Activated CD4-positive, alpha-beta T cell treated with anti-CD3 and anti-CD28 coated beads, Interleukin-2, Interleukin-6, amounts not matched to agents 100 ng/mL and 50 ng/mL, durations not matched to agents 16 hours and 8 hours (primary cell): ENCODE measurements at places on chromosomes 1 and 21.

- DNase-seq: no peak
Observed at GRCh38 chr21:41992576-41992975, 17.6 kb downstream of the ZBTB21 start.

DNA sequence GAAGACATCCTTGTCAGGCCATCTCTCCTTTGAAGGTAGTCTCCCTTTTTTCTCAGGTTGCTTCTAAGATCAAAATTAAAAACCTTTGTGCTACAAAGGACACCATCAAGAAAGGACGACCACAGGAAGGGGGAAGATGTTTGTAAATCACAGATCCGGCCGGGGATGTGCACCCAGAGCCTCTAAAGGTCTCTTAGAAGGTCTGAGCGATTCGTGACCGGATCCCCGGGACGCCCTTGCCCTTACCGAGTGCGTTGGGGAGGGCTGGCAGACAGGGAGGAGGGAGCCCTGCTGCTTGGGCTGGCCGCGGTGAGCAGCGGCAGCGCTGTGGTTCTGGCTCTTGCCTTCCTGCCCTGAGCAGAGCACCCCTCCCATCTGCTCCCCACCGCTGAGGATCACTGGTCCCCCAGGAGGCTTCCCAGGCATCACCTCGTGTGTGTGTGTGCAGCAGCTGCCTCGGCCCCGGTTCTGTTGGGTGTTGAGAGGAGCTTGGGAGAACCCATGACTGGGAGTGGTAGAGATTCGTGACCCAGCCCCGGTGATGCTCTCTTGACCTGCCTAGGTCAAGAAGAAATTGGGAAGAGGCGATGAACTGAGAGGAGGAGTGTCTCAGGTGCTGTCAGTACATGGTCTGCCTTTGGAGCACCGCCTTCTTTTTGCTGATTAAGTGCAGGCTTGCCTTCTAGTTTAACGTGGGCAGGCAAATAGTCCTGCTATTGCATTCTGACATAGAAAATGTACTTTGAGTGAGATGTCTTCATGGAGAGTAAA, 34.5 kb downstream of the AGPAT3 start:
- no peak for DNase-seq

DNA sequence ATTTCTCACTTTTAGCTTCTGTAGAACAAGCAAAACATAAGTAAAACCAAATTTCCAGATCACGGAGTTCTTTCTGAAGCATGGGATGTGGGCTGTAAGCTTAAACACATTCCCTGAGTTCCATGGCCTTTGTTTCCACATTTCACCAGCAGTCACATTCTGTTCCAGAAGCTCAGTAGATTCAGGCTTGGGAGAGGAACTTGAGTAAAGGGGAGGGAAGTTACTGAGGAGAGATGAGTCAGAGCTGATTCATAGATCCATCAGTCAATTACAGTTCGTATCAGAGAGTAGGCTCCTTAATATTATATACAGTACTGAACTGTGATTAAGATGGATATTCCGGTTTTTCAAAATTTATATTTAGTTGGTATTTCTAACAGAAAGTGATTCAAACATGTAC, 614.3 kb downstream of the NCAM2 start:
- DNase-seq: no peak

- no peak for DNase-seq
Observed at GRCh38 chr1:166432655-166433054, 265.9 kb upstream of the FAM78B start.

DNA sequence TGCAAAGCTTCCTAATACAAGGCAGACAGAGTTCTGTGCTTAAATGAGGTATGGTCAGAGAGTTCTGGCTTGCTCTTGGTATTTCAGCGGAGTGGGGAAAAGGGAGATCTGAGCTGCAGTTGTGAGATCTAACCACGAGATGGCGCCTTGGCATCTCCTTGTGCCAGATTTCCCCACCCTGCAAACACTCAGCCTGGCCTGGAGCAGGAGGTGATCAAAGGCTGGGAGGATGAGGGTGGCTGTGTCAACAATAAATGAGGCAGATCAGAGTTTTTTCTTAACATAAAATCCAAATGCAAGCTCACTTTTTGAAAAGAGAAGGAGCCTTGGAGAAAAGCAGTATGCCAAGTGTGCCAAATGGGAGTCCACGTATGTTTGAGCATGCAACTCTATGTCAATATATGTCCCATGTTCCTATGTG, 4.1 kb upstream of the TFAP2E start:
- peak; percentile 77 for DNase-seq
